Left kidney (tissue), 8 donors: ENCODE measurements at places on chromosomes 5 and 9. TPM values are rescaled to one million over a fixed set of nuclear protein-coding genes. Genes with fewer than 3 reads are reported as not detected.

DNA sequence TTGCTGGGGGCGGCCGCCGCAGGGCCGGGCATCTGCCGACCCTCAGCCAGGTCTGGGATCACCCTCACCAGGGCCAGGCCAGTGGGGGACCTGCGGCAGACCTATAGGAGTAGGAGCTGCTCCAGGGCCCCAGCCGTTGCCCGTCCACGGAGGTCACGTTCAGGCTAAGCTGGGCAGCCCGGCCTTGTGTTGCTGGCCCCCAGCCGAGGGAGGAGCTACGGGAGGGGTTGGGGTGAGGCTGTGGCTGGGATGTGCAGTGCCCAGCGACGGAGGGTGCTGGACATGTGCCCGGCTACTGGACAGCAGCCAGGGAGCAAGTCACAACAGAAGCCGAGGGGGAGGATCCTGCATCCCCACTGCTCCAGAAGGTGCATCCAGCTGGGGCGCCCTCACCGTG lies 39.6 kb upstream of the SLC6A19 start:
- DNase-seq, result no peak

DNA sequence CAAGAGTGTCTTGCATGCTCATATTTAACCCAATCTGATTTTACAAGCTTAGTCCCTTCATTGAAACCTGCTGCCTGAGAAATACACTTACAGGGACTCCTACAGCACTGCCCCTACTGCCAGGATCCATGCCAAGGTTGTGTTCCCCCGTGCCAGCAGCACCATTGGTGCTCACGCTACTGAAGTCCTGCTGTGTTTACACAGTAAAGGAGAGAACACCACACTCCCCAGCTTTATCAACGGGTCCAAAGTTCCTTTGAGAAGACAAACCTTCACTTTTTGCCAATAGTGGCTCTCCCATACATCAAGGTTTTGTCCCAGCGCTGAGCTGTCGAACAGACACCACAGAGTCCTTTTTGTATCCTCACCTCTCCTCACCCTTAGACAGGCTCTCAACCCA lies 155.1 kb upstream of the WWC1 start:
- DNase-seq, result no peak

DNA sequence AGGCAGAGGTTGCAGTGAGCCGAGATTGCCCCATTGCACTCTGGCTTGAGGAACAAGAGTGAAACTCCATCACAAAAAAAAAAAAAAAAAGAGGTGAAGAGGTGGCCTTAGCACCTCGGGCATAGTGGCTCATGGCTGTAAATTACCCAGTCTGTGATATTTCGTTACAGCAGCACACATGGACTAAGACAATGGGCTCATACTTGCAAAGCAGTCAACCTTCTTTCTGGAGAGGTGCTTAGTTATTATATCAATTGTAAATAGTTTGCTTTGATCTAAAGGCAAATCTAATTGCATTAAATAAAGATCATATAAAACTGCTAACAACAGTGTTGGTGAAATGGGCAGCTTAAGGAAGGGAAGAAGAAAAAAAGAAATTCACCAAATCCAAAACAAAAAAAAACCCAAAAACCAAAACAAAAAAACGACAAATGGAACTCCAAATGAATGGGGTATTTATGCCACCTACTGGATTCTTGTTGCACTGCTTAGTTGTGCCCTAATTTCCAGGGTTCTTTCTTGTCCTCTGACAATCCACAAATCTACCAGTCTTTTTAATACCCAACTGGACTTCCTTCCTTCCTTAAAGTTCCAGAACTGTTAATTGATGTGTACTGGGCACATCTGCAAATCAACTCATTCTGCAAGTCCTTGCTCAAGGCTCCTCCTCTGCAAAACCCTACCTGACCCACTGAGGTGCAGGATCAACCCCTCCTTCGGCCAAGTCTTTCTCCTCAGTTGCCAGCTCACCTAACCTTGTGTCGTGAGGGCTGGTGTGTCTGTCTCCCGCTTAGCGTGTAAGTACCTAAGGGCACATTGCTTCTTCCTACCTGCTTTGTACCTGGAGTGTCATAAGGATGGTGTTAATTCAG lies 35.0 kb upstream of the DMRT1 start:
- DNase-seq, result peak; percentile 35

DNA sequence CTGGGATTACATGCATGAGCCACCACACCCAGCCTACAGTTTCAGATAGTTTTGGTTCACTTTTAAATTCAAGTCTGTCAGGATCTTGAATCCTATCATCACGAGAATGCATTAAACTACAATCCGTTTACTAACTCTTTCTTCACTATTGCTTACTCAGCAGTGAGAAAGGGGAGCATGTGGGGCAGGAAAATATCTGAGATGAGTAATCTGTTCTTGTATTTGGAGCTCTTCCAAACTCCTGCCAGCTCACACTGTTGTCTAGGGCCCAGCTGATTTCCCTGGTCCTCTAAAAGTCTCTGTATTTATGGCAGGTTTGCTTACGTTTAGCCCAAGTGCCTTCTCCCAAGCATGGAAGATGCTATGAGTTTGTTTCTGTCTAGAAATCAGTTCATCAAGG lies 152.2 kb downstream of the FGF18 start:
- DNase-seq, result no peak

DNA sequence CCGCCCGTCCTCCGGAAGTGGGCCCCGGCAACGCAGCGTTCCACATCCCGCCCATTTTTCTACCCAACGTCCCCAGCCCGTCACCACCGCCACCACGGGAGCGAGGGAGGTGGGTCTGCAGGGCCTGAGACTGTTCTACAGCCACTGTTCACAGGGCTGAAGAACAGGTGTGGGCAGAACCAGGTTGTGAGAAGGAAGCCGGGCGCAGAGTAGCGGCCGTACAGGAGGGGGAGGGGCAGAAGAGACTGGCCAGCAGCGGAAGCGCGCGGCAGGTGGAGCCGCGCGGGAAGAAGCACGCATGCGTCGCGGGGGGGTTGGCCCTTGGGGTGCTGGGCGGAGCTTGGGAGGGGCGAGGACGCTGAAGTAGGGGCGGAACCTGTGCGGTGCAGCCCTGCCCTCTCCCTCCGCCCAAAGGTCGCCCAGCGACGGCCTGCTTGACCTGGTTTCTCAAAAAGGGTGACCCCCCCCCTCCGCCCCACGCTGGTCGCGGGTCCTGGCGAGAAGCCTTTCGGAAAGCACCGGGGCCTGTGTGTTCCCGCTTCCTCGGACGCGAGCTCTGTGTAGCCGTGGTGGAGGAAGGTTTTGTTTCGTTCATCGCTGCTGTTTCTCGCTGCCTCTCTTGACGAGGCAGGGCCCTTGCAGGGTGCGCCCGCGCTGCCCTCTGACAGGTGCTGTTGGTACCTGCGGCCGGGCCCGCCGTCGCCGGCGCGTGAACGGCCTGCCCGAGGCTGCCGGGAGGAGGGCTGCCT lies 7.8 kb upstream of the MGAT1 start:
- DNase-seq, result peak; percentile 95

- DNase-seq, result no peak
These were observed 22.4 kb downstream of the SLC36A3 start for GRCh38 chr5:151281001-151281639.

DNA sequence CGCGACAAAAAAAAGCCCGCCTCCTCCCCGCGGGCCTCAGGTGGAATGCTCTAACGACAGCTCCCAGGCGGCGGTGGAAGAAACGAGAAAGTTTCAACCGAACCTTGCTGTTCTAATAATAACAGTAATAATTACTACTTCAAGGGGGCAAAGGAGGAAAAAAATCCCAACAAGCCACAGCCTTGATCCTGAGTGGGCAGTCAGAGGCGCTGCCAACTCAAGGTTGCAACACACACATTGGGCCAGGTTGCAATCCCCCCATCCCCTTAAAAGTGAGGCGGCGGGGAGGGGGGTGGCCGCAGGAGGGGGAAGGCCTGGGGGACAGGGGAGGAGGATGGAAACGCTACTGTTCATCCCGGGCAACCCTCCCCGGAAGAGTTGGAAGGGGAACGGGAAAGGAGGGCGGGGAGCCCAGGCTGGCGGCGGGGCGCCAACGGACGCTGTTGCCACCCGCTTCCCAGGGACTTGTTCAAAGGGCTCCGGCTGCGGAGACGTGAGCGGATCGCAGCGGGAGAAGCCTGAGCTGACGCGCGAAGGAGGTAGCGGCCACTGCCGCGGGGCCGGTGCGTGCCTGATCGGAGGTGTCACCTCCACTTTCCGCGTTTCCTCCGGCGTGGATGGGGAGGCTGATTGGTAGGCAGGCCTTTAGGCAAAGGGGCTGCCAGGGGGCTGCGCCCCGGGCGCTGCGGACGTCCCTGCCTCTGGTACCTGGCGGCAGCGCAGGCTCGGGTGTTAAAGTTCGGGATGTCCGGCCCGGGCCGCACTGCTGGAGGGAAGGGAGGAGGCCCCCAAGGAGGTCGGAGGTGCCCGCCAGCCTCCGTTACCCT lies 647 bp downstream of the SMARCA2 start:
- DNase-seq, result peak; percentile 34

- DNase-seq, result no peak
These were observed 4.0 kb downstream of the DNM1 start for GRCh38 chr9:128206916-128207910.

GRCh38 chr5:20555034-20555433 lies 567.0 kb upstream of the CDH18 start:
- no peak for DNase-seq

DNA sequence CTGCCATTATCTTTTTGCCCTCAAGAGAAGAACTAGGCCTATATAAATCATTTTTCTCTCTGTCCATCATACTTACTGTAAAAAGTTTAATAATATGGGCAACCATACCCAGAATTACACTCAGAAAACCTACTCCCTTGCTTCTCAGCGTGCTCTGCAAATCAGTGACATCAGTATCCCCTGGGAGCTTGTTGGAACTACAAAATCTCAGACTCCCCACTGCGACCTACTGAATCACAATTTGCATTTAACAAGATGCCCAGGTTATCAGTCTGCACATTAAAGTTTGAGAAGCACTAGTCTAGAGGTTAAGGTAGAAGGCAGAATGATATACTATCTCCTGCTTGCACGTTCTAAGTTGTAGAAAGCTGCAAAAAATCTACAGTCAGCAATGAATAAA lies 127.2 kb downstream of the MLLT3 start:
- no peak for DNase-seq

- no peak for DNase-seq
These were observed 4.2 kb downstream of the CDC14B start for GRCh38 chr9:96615411-96615810.

DNA sequence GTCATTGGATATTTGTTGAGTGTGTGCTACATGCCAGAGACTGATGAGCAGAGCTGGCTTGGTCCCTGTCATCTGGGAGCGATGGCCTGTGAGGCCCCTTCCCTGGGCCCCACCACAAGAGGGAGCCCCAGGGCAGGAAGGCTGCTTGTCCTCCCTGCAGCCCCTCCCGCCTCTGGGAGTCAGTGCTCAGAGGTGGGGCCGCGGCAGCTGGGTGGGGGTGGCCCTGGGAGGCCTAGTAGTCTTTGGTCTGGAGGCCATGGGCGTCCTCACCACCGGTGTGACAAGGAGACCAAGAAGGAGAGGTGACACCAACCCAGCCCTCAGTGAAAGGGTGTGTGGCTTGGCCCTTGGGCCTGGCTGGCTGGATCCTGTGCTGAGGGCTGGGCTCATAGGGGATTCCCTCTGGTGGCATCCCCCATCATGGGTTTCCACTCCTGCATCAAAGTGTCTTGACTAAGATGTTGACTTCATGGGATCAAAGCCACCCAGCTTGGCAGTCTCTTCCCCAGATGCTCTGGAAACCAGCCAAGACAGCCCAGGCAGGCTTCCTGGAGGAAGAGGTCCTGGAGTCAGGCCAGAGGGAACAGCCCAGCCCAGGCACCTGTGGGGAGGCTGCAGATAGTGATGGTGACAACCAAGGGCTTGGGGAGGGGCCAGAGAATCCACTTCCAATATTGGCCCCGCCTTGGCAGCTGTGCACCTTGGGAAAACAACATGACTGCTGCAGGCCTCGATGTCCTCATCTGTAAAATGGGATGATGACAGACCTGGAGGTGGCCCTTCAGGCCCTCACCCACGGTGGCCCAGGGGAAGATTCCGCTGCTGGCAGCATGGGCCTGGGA lies 166.7 kb downstream of the GAPVD1 start:
- no peak for DNase-seq

- peak; percentile 25 for DNase-seq
These were observed 17.5 kb upstream of the ROPN1L start for GRCh38 chr5:10424124-10424731.

DNA sequence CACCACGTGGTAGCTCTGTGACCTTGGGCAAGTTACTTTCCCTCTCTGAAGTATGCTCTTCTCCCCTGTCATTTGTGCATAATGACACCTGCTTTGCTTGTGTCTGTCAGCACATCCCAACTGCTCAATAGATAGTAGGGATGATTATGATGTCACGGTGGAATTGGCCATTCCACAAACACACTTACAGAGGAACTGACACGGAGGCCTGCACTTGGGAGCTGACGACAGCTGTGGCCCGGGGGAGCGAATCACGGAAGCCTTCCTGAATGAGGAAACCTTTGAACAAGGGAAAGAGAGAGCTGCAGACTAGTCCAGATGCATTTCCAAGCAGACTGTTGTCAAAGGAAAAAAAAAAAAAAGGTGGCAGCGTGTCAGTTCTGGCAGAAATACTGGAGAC lies 21.0 kb downstream of the TLX3 start:
- no peak for DNase-seq

DNA sequence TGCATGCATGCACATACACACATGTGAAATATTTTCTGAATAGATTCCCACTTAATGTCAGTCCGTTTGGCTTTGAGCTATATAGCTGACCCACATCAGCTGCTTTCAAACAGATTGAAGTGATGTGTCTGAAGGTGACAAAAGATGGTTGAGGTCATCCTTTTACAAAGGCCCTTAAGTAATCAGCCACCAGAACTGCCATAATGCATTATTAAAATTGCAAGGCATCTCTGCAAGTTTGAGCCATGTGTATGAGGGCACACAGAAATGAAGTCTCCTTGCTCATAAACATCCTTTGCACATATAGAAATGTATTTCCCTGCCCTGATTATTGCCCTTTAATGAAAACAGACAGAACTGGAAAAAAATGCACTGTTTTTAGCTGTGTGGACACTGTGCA lies 1043.0 kb upstream of the C9orf72 start:
- DNase-seq, result no peak

- no peak for DNase-seq
These were observed 449 bp upstream of the ADCY2 start for GRCh38 chr5:7395432-7395946.

- no peak for DNase-seq
These were observed 60.9 kb upstream of the CACNA1B start for GRCh38 chr9:137816531-137817235.

- no peak for DNase-seq
These were observed 953.8 kb downstream of the NR2F1-AS1 start for GRCh38 chr5:92627186-92627585.

DNA sequence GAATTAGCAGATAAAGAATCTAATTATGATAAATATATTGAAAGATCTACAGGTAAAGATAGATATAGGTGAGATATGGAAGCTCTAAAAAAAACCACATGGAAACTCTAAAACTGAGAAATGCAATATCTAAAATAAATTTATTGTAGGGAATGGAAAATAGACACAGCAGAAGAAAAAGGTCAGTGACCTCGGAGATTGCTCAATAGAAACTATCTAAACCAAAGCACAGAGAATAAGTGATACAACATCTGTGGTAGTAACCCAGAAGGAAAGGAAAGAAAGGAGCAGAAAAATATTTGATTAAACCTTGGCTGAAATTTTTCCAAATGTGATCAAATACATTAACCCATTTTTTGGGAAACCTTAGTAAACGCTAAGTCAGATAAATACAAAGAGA lies 43.1 kb upstream of the GLIPR2 start:
- no peak for DNase-seq

The LRRC70 gene
- polyA plus RNA-seq, result 7.3 TPM

The MZB1 gene
- polyA plus RNA-seq, result 0.96 TPM

The ZNF346 gene
- 29.4 TPM for polyA plus RNA-seq

The HBEGF gene
- 7.9 TPM for polyA plus RNA-seq

The FAM174A gene
- polyA plus RNA-seq, result 22.6 TPM
